ENCODE measurements at places on chromosomes 1 and 21.

- DNase-seq: no peak
These were observed 38.4 kb upstream of the FOXO6 start for GRCh38 chr1:41322835-41323234.

DNA sequence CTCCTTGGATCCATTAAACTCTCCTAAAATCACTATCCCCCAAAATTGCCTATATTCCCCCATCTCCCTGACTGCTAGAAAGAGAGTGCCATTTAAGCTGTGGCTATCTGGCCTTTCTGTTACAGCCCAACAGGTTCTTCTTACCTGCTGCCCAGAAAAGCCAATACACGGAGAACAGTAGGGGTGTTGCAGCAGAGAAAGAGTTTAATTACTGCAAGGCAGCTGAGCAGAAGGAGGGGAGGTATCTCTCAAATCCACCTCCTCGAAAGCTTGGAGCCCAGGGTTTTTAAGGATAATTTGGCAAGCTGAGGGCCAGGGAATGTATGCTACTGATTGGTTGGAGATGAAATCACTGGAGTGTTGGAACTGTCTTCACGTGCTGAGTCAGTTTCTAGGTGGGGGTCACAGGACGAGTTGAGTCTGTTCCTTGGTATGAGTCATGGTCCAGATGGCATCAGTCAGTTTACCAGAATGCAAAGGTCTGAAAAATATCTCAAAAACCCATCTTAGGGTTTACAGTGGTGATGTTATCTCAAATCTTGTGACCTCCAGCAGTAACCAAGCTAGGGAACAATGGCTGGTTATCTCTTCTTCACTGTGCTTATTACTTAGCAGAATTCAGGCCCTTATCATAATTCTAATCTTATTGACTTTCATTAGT, 89.8 kb downstream of the SMYD3 start:
- DNase-seq: peak; percentile 59

DNA sequence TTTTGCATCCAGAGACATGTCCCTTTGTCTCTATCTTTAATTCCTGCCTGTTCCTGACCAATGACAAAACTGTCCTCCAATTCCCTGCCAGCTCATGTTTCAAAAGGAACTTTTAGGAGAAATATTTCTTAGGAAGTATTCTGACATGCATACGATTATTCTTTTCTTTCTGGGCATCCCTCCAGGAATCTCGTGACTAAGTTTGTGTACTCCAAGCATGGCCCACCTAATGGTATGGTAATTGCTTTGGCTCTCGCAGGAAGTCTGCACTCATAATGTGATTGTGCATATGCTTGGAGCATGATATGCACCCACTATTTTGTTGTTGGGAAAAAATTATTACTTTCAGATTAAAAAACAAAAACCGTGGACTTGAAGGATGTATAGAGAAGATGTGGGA, 256.4 kb downstream of the PRDM2 start:
- peak; percentile 79 for DNase-seq

- no peak for DNase-seq
These were observed 9.6 kb downstream of the CLDN14 start for GRCh38 chr21:36470294-36470693.

- no peak for DNase-seq
These were observed 420.6 kb upstream of the DAB1 start for GRCh38 chr1:57844382-57844980.

DNA sequence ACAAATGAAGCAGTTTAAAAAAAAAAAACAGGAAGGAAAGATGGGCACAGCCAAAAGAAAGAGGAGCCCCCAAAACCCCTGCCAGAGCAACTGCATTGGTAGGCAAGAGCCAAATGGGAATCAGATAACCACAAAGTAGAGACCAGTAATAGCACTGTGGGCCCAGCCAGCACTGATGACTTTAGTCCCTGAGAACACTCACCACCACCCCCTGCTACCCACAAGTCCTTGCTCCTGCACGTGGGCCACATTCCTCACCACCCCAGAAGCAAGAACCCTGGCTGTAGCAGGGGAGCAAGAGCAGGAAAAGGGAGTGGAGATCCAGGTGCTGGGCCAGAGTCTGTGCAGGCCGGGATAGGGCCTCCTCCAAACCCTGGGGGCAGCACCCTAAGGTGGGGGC, 86.1 kb downstream of the RRAGC start:
- DNase-seq: no peak

- DNase-seq: no peak
These were observed 306.7 kb downstream of the NPHP4 start for GRCh38 chr1:5685446-5686040.

DNA sequence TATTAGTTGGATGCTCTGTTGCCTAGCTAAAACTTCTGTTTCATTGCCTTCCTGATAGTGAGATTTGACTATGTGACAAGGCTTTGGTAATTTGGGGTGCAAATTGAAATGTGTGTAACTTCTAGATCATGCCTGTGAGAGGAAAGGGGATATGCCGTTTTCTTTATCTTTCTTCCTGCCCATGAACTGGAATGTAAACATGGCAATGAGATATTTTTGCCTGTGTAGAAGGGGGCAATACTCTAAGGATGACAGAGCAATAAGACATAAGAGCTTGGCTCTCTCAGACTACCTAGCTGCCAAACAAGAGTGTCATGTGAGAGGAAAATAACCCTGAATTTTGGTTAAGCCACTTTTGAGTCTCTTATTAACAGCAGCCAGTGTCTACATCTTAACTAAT, 49.7 kb downstream of the RAP1A start:
- DNase-seq: no peak

Data from fibroblast of pulmonary artery (primary cell).